Natural killer cell (primary cell): ENCODE measurements at places on chromosomes 1 and 21. TPM values are rescaled to one million over a fixed set of nuclear protein-coding genes. Genes with fewer than 3 reads are reported as not detected.

Gene TMEM79
- 5.8 TPM for total RNA-seq

Gene CRNN
- not detected for total RNA-seq

Gene CSRP1
- total RNA-seq, result 36.9 TPM

Gene CLIC4
- 11.5 TPM for total RNA-seq

Gene IGSF5
- total RNA-seq, result not detected

Gene ZNF644
- 157 TPM for total RNA-seq

Gene CALML6
- 2.9 TPM for total RNA-seq

Gene NGF
- total RNA-seq, result not detected

Gene C8A
- total RNA-seq, result not detected

Gene OXCT2
- 1.9 TPM for total RNA-seq

Gene FOXD2
- 1.4 TPM for total RNA-seq

Gene HSD3B2
- not detected for total RNA-seq
